Foreskin keratinocyte (primary cell): ENCODE measurements at places on chromosomes 1 and 21. TPM values are rescaled to one million over a fixed set of nuclear protein-coding genes. Genes with fewer than 3 reads are reported as not detected.
A peak's percentile ranks its signal among the peaks of the same experiment; 100 is the strongest.

GRCh38 chr1:91569411-91570119, 68.9 kb downstream of the CDC7 start:
- peak; percentile 89 for DNase-seq

DNA sequence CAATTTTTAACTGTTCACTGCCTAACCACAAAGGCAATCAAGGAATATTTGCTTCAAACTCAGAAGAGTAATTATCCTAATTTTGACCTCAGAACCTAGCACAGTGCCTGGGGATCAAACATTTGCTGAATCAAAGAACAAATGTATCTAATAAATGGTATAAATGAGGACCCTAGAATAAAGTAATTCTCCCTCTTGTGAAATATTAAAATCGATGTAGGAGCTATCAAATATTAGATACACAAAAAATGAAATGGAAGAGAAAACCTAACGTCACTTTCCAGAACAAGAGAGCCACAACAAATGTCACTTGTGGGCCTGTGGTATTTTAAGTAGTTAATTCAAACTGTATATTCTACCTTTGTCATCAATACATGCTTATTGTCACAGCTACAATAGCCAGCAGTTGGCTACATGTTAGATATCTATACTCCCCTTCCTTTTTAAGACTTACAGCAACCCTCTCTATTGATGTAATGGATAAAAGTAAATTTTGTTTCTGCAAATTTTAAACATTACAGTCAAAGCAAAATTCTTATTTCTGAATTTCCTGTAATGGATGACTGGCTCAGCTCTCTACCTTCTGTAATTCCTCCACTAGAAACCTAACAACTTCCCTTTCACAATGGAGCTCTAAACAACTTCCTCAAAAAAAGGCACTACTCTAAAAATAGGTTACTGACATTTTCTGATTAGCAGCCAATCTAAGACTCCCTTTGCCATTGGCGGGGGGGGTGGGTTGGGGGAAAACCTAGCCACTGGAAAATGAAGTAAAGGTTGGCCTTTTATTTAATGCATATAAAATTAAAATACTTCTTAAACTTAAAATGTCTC, 37.6 kb downstream of the PUM1 start:
- DNase-seq = no peak

DNA sequence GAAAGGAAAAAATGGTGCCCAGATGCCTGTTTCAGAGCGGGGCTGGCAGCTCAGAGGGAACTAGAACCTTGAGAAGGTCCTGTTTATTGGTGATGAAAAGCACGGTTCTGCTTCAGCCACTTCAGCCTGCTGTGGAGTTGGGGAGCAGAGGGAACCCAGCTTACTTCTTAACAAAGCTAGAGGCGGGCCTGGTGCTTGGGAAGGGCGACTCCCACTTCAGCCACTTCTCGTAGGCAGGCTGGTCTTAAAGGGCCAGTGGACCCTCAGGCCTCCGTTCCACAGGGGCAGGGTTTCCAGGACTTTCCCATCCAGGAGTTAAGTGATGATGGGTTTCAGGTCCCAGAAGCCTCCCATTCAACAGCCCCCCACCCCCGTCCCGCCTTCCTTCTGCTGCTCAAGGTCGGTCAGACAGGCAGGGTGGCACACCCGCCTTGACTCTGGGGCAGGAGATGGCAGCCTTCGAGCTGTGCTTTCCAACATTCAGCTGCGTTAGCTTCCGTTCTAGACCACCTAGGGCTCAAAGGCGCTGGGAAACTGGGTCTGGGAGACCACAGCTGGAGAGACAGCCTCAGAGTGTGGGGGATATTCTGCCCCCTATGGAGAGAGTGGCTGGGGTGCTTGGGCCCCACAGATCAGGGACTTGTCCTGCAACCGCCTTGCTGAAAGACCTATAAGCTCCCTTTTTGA, 3.4 kb downstream of the RUNX3 start:
- no peak for DNase-seq

DNA sequence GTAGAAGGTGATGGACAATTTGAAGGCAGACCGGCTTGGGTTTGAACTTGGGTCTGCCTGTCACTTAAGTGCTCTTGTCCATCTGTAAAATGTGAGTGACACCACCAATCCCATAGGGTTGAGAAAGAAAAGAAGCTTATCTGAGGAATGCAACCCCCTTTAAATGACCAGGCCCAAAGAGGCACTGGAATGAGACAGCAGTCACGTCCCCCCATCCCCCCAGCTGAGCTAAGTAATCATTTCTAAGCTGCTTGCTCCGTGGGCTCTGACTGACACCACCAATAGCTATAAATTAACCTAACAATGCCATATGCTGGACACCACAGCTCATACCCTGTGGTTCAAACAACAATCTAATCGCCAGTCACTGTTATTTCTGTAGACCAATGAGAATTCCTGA, 15.1 kb downstream of the LCA5L start:
- no peak for DNase-seq

GRCh38 chr1:110183642-110184167, 26.4 kb upstream of the KCNC4 start:
- DNase-seq = no peak

GRCh38 chr1:99571092-99571734, 74.7 kb upstream of the PALMD start:
- no peak for DNase-seq

- no peak for DNase-seq
Observed at GRCh38 chr1:172393354-172393753, 27.1 kb upstream of the C1orf105 start.

- DNase-seq = no peak
Observed at GRCh38 chr1:32998064-32998463, 33.5 kb upstream of the RNF19B start.

GRCh38 chr1:38576241-38576640, 283.3 kb downstream of the RRAGC start:
- DNase-seq = no peak

- DNase-seq = no peak
Observed at GRCh38 chr1:229385853-229386456, 43.1 kb upstream of the CCSAP start.

GRCh38 chr1:203661572-203661971, 34.9 kb downstream of the ATP2B4 start:
- DNase-seq = no peak

- no peak for DNase-seq
Observed at GRCh38 chr1:111201275-111202090, 1.0 kb upstream of the DENND2D start.

DNA sequence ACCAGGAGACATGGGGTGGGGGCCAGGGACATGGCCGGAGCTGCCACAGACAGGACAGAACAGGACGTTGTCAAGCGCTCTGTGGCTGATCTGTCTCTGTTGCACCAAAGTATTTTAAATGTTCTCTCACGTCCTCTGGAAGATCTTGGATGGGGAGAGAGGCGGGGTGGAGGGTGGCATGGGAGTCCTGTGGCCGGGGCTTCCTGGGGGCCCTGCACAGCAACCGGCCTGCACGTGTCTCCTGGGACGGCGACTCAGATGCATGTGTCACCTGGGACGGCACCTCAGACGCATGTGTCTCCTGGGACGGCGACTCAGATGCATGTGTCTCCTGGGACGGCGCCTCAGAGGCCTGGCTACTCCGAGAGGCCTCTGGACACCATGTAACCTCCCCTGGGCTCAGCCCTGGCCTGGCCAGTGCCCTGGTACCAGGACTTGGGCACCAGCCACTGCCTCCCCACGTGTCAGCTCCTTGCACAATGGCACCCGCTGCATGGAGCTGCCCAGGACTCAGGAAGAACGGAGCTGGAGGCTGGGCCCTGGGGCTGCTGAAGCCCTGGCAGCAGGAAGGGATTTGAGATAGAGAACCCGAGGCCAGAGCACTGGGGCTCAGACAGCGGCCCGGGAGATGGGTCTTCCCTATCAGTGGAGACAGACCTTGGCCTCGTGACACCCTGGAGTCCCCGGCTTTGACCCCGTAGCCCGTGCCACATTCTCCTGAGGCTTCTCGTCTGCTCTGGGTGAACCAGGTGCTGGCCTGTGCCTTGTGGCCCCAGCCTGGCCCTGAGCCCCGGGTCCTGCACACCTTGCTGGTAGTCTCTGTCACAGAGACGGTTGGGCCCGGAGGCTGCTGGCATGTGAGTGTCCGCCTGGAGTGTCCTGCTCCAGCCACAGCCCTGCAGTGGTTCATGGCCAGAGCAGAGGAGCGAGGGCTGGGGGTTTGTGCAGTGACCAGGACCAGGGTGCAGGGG, 14.7 kb upstream of the SLC19A1 start:
- DNase-seq = no peak

DNA sequence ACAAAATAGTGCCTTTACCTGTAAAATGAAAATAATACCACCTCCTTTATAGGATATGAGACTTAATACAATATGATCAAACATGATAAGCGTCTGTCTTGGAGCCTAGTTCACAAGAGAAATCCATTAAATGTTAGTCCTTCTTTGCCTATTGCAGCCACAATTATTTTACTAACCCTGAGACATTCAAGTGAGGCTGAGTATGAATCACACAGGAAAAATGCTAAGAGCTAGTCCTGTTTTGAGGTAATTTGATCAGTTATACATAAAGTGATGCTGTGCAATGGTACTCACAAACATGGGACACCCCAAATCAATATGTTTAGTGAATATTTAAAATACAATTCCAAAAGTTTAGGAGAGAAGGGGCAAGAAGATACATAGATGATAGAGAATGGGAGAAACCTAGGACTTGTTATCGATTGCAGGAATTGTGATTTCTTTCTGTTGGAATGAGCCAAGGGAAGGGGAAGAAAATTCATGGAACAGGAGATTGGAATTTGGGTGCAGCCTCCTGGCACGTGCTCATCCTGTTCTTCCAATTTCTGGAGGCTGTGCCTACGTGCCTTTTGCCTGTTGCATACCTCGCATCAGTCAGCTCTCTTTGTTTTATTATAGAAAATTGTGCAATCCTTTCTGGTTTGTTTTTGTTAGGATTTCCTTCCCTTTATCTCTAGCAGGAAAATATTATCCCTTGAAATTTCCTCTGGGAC, 39.9 kb upstream of the BACH1 start:
- peak; percentile 97 for DNase-seq

GRCh38 chr1:204446413-204447111, 34.9 kb upstream of the PPP1R15B start:
- no peak for DNase-seq

- no peak for DNase-seq
Observed at GRCh38 chr1:97506368-97506767, 414.5 kb downstream of the DPYD start.

DNA sequence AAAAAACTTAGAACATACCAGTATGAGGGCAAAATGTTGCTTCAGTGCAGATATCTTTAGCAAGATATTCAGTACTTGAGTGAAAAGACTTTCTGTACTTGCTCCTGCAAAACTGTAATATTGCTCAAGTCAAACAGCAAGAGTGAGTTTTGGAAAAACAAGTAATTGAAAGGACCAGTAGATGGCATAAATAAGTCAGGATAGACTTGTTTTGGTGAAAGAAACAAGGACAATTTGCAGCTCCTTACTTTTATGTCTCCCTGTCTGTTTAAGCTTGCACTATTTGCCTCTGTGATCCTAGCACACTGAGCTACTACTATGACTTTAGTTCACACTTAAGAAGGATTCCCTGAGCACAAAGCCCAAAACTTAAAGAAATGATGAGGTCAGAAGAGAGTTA, 39.1 kb downstream of the IFI44 start:
- peak; percentile 48 for DNase-seq

DNA sequence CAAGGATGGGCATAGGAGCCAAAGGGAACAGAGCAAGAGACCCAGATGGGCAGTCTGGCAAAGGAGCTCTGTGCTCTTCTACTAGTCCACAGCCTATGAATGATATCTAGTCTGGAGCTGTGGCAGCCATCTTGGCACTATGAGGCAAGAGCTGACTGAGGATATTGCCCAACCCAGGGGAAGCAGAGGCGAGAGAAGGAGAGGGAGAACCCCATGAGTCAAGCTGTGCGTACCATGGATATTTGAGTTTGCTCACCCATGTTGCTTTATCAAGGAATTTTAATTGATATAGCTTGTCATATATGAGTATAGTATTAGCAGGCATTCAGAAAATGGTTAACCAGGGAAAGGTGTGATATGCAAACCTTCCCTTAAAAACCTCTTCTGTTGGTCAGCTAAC, 420.9 kb downstream of the PRDM2 start:
- peak; percentile 59 for DNase-seq

DNA sequence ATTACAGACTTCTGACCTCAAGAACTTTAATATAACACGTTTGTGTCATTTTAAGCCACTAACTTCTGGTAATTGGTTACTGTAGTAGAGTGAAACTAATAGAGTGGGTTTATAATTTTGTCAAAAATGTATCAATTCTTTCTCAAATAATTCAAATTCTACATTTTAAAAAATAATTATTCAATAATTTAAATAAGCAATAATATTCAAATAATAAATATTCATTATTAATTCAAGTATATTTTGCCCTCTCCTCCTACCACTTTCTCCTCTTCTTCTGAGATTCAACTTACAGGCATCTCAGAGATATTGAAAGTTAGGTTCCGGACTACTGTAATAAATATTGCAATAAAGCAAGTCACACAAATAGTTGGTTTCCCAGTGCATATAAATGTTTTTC, 1107.1 kb downstream of the KCNT2 start:
- no peak for DNase-seq

DNA sequence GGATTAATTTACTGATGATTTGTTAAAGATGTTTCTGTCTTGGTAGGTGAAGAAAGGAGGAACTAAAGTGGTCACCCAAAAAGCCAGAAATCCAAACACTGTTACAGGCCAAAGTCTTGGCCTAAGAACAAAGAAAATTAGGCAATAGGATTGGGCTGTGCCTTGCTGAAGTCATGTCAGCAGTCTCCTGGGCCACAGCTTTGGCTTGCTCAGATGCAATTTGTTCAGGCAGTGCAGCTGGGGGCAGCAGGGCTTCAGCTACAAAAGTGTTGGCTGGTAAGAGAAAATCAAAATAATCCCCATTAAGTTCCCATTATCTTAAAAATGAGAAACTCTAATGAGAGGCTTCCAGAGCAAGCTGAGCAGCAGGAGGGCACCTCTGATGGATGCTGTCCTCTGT, 14.0 kb upstream of the RAP1A start:
- no peak for DNase-seq

GRCh38 chr1:101605878-101606277, 369.1 kb downstream of the S1PR1 start:
- peak; percentile 28 for DNase-seq

- DNase-seq = no peak
Observed at GRCh38 chr1:212152869-212153268, 117.3 kb downstream of the DTL start.

Gene JAM2
- polyA plus RNA-seq = not detected in 2 replicates

Gene SLC45A1
- polyA plus RNA-seq = 0.40 and 0.58 TPM in 2 replicates

Gene CD1C
- polyA plus RNA-seq = not detected in 2 replicates

Gene TMEM39B
- 15.8 and 17.2 TPM in 2 replicates for polyA plus RNA-seq

Gene GLIS1
- polyA plus RNA-seq = not detected in 2 replicates

Gene NMNAT2
- 0.09 and 0.10 TPM in 2 replicates for polyA plus RNA-seq

Gene ABCG1
- 1.5 and 2.5 TPM in 2 replicates for polyA plus RNA-seq

Gene PLA2G2F
- 0.06 TPM in 1 of 2 replicates, not detected in the other for polyA plus RNA-seq

Gene PTPN14
- 5.0 and 6.2 TPM in 2 replicates for polyA plus RNA-seq

Gene ZNF684
- polyA plus RNA-seq = 1.3 and 2.3 TPM in 2 replicates

Gene SPRTN
- 7.3 and 7.6 TPM in 2 replicates for polyA plus RNA-seq

Gene HEYL
- 0.06 TPM in 1 of 2 replicates, not detected in the other for polyA plus RNA-seq

Gene PAPPA2
- 0.02 and 0.32 TPM in 2 replicates for polyA plus RNA-seq

Gene APOBEC4
- polyA plus RNA-seq = not detected in 2 replicates
